ENCODE measurements at places on chromosomes 1 and 21.

DNA sequence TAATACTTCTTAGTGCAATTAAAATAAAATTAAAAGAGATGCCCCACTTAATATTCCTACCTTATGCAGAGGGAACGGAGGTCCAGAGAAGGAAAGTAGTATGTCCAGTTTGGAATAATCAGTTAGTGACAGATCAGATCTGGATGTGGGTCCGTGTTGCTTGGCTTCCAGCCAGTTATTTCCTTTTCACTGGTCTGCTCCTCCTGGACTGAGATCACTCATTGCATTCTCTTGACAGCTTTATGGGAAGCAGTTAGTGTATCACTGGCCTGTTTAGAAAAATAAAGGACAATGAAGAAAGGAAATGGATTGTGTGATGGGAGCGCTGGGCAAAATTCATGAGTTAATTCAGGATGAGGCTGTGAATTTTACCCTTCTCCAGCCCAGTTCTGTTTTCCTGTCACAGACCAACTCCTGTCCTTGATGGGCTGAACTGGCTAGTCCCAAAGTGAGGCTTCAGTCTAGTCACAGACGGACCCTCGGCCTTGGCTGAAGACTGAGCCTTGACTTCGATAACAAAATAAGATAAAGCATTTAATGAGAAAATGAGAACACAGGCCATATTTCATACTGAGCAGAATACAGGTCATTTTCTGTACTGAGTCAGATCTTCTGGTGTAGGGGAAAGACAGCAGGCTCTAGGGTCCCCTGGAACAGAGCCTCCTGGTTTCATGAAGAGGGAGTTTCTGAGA is 85.2 kb upstream of the TRABD2B start:
- DNase-seq, result no peak

DNA sequence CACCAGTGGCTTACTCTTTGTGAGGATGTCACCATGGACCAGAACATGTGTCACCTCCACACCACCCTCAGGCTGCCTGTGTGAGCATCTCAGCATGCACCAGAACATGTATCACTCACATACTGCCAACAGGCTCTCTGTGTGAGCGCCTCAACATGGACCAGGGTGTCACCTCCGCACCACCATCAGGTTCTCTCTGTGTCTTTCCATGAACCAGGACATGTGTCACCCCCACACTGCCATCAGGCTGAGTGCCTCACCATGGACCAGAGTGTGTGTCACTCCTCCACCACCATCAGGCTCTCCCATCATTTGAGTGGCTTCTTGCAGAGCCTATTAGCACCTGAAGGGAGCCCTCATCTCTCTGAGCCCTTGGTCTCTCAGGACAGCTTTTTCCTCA is 125.2 kb downstream of the ZNF648 start:
- no peak for DNase-seq

DNA sequence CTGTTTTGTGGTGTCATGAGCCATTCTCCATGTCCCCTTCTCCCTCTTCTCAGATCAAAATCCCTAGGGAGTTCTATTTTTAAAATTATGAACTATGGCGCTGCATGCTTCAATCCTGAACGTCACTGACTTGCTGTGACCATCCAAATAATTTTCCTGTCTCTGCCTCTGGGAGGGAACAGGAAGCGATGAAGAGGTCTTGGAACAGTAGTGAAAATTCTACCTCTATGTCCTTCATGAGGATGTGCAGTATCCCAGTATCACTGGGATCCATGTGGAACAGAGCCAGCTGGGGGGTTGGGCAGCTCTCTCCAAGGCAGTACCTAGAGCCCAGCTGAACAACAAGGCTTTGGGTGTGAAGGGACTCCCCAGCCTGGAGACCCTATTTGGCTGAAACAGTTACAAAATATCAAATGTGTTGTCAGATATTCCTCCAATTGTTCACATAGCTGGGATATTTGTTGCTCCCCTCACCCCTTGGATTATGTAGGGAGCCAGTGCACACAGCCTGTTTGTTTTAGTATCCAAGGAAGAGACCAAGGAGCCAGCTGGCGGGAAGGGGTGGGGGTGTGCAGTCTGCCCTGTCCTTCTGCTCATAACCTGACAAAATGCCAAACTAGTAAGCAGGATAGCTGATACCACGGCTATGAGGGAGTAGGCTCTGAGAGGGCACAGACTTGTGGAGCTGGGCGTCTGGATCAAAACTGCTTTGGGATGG is 7.6 kb downstream of the DCLRE1B start:
- DNase-seq, result peak; percentile 97

DNA sequence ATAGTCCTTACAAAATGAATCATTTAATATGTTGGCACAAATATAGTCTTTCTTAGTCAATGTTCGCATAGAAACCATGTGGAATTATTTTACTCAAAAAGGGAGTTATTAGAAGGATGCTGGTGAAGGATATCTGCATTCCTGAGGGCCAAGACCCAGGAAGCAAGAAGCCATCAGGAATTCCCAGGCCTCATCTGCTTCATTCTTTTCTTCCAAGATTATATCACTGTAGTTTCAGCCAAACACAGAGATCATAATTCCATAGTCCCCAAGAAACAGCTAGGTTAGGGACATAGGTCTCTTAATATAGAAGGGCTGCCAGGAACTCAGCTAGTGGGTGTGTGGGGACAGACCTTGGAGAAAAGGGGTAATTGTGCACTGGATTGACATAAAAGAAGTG is 28.6 kb upstream of the DISC1 start:
- DNase-seq, result no peak

- no peak for DNase-seq
Observed at GRCh38 chr1:151892190-151892589, 17.1 kb downstream of the THEM4 start.

- DNase-seq, result no peak
Observed at GRCh38 chr1:78060857-78061563, 15.2 kb downstream of the GIPC2 start.
